Activated CD4-positive, alpha-beta T cell treated with anti-CD3 and anti-CD28 coated beads, Interleukin-2, amount 10 ng/mL, durations not matched to agents 7 days and 5 days (primary cell): ENCODE measurements at places on chromosomes 3 and 15. TPM values are rescaled to one million over a fixed set of nuclear protein-coding genes. Genes with fewer than 3 reads are reported as not detected.
A peak's percentile ranks its signal among the peaks of the same experiment; 100 is the strongest.

DNA sequence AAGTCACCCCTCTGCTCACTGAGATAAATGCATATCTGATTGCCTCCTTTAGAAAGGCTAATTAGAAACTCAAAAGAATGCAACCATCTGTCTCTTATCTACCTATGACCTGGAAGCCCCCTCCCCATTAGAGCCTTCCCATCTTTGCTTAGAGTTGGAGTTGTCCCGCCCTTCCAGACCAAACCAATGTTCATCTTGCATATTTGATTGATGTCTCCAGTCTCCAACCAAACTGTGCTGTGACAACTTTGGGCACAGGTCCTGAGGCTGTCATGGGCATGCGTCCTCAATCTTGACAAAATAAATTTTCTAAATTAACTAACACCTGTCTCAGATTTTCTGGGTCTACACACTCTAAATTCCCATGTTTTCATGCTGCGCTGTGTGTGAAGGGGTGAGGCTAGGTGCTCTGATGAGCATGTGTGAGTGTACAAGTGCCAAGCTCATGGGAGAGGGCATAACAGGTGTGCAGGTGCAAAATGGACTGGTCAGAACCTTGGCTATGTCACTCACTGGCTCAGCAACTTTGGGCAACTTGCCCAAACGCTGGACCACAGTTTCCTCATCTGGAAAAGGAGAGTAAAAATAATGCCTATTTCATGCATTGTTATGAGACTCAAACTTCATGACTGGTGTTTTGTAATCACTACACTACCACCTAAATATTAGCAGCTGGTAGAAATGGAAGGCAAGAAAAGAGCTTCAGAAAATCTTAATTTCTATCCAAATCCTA lies 7.2 kb downstream of the DAPK2 start:
- H3K27ac ChIP-seq, result no peak overlapping the region
- no peak overlapping the region for H3K4me3 ChIP-seq
- no peaks in the 10 kb centered on the region for H3K36me3 ChIP-seq
- DNase-seq, result no peak

DNA sequence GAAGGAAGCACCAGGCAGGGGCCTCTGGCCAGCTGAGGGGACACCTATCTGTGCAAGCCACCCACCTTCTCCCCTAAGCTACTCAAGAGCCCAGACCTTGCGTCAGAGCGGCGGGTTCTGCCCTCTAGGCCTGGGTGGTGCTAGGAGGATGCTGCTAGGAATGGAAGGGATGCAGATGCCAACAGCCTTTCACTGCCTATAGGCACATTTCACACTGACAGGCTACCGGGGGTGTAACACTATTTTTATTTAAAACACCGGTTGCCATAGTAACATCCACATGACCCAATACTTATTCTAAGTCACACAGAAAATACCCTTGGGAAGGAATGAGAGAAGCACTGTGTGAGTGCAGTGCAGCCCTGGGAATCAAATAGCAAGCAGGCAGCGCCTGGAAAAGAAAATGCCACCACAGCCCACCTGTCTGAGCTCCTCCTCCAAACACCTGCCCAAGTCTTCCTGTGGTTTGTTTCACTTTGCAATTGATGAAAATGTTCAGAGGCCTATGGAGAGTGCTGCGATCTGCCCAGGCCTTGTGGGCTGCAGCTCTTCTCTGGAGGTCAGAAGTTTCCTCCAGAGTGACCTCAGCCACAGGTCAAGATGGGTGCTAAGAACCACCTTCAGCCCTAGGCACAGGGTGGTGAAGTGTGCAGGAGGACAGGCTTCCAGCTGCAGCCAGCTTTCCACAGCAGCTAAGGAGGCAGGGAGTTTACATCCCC lies 113.5 kb upstream of the TOPAZ1 start:
- H3K27ac ChIP-seq, result no peak overlapping the region
- peaks cover 30% of the 10 kb centered on the region for H3K4me1 ChIP-seq
- H3K27me3 ChIP-seq, result peaks cover 33% of the 10 kb centered on the region
- DNase-seq, result no peak
- no peaks in the 10 kb centered on the region for H3K36me3 ChIP-seq

DNA sequence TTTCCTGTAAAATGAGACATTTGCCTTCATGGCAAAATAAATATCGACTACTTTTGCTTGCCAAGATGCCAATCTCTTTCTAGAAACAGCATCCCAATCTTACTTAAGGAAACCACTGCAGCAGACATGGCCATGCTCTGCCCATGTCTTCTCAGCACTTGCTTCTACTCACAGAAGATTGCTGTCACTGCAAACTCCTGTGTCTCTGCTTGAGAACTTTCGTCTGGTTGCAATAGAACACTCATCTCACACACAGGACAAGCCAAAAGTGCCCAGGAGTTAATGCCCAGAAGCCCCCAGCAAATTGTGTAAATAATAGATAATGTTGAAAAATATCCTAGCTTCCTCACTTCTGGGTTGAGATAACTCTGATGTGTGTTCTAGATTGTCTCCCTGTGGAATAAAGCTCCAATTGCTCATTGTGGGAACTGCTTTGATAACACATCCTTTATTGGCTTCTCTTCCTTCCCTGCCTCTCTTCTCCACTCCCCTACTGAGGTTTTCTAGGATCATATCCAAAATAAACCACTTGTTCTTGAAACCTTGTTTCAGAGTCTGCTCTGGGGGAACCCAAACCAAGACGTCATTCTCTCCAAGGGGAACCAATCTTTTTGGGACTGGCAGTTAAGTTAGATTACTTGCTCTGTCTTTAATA lies 156.3 kb upstream of the STRIT1 start:
- no peaks in the 10 kb centered on the region for H3K27me3 ChIP-seq
- H3K36me3 ChIP-seq, result no peaks in the 10 kb centered on the region
- H3K4me3 ChIP-seq, result no peak overlapping the region
- DNase-seq, result no peak
- no peaks in the 10 kb centered on the region for H3K4me1 ChIP-seq

- peaks cover 5% of the 10 kb centered on the region for H3K4me1 ChIP-seq
- peaks cover 26% of the 10 kb centered on the region for H3K27me3 ChIP-seq
- no peak overlapping the region for H3K27ac ChIP-seq
- H3K36me3 ChIP-seq, result no peaks in the 10 kb centered on the region
Observed at GRCh38 chr15:45429941-45430792, 51.8 kb upstream of the GATM start.

- no peak overlapping the region for H3K4me3 ChIP-seq
- no peaks in the 10 kb centered on the region for H3K36me3 ChIP-seq
- no peak for DNase-seq
- no peaks in the 10 kb centered on the region for H3K27me3 ChIP-seq
- H3K4me1 ChIP-seq, result no peaks in the 10 kb centered on the region
Observed at GRCh38 chr3:78858174-78858573, 909.6 kb downstream of the ROBO1 start.

- no peak for DNase-seq
- H3K36me3 ChIP-seq, result no peaks in the 10 kb centered on the region
- H3K4me1 ChIP-seq, result no peaks in the 10 kb centered on the region
- no peaks in the 10 kb centered on the region for H3K27me3 ChIP-seq
Observed at GRCh38 chr15:38028869-38029268, 94.4 kb downstream of the TMCO5A start.

DNA sequence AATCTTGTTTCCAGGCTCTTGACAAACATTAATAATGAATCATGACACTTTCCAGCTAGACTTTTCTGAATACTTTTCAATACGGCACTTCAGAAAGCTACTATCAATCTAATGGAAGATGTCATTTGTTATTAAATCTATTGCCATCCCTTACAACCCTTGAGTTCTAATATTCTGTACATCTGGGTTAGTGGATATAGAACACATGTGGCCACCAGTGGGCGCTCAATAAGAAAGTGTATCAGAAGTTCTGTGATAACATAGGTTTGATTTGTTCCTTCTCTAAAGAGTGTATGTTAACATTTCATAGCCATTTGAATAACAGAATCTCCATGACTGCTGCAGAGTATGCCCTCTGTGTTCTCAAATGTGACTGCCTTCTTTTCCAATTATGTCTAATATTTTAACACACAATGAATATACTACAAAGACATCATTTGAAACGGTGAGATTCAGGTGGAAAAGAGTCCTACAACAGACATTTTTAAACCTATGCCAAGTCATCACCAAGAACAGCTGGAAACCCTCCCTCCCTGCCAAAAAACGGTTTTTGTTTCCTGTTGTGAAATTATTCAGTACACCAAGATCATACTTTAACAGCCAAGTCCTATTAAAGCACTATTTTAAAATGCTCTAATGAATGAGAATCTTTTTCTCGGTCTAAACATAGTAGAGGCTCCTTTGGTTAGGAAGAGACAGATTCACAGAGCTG lies 22.2 kb downstream of the ALDH1A2 start:
- no peak overlapping the region for H3K27ac ChIP-seq
- DNase-seq, result peak; percentile 53
- H3K4me1 ChIP-seq, result no peaks in the 10 kb centered on the region
- H3K4me3 ChIP-seq, result no peak overlapping the region
- H3K36me3 ChIP-seq, result no peaks in the 10 kb centered on the region
- peaks cover 28% of the 10 kb centered on the region for H3K27me3 ChIP-seq

GRCh38 chr3:18559331-18559842 lies 134.2 kb upstream of the SATB1 start:
- H3K27ac ChIP-seq, result peak overlapping the region; percentile 83

DNA sequence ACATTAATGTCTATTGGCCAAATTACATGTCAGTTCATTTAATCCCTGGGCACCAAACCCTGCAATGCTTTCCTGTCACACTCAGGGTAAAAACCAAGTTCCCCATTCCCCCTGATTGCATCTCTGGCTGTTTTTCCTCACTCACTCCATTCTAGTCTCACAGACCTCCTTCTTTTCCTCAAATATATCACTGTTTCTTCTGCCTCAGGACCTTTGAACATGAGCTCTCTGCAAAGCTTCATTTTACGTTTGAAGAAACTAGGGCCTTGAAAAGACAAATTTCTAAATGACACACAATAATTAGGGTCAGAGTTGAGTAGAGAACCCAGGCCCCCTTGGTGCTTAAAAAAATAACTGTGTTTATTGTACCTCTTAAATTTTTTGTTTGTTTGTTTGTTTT lies 230.6 kb downstream of the THRB start:
- H3K27me3 ChIP-seq, result peaks cover 11% of the 10 kb centered on the region
- H3K36me3 ChIP-seq, result no peaks in the 10 kb centered on the region
- H3K4me3 ChIP-seq, result no peak overlapping the region

- peaks cover 14% of the 10 kb centered on the region for H3K27me3 ChIP-seq
- no peak overlapping the region for H3K27ac ChIP-seq
- no peak overlapping the region for H3K4me3 ChIP-seq
- no peaks in the 10 kb centered on the region for H3K36me3 ChIP-seq
Observed at GRCh38 chr3:50830451-50830850, 155.7 kb downstream of the DOCK3 start.

DNA sequence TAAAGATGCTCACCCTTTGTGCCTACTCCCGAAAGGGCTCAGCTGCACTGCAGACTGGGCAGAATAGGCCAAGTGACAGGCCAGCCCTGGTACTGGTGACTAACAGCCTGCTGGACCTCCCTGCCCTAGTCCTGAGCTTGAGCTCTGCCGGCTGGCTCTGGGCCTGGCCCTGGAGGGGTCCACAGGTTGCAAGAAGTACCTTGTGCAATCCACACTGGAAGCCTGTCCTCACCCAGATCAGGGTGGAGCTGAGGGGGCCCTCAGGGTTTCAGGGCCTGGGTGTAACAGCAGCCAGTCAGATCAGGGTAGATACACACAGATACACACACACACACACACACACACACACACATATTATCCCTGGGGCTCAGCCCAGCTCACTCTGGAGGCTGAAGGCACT lies 27.3 kb upstream of the PLA2G4D start:
- H3K4me3 ChIP-seq, result no peak overlapping the region
- H3K27me3 ChIP-seq, result peaks cover 17% of the 10 kb centered on the region
- H3K4me1 ChIP-seq, result peaks cover 5% of the 10 kb centered on the region

DNA sequence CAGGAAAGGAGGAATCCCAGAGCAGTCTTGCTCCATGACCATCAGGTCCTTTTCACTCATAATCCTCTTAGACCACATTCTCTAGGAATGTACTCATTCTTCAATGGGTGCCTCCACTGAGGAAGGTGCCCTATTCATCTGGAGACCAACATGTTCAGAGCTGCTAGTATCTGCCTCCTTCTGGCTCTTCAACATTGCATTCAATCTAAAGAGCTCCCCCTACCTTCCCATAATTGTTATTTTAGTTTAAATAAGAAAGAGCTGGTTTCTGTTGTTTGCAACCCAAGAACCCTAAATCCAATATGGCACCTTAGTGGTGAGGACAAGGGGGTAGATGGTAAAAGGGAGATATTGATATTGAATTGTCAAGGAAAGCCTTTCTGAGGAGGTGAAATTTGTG lies 67.6 kb downstream of the SCN11A start:
- H3K4me3 ChIP-seq, result no peak overlapping the region
- no peak overlapping the region for H3K27ac ChIP-seq
- H3K27me3 ChIP-seq, result peaks cover 3% of the 10 kb centered on the region
- H3K36me3 ChIP-seq, result no peaks in the 10 kb centered on the region
- no peaks in the 10 kb centered on the region for H3K4me1 ChIP-seq

GRCh38 chr15:31442699-31443111 lies 116.1 kb downstream of the KLF13 start:
- no peak for DNase-seq
- no peaks in the 10 kb centered on the region for H3K27me3 ChIP-seq
- H3K4me1 ChIP-seq, result peaks cover 49% of the 10 kb centered on the region
- peaks cover 1% of the 10 kb centered on the region for H3K36me3 ChIP-seq
- no peak overlapping the region for H3K27ac ChIP-seq

The SLCO3A1 gene
- total RNA-seq, result 41.8 TPM

The C3orf62 gene
- total RNA-seq, result 12.2 TPM

The ATP13A3 gene
- total RNA-seq, result 59.2 TPM

The TM6SF1 gene
- total RNA-seq, result 12.5 TPM

The MST1R gene
- 4.1 TPM for total RNA-seq

The DOCK3 gene
- 1.00 TPM for total RNA-seq

The ADAMTS7 gene
- total RNA-seq, result 0.12 TPM

The TM4SF4 gene
- total RNA-seq, result not detected
